ENCODE measurements at places on chromosomes 2 and 18.

- DNase-seq: peak; percentile 2
Observed at GRCh38 chr18:44987371-44987770, 306.7 kb downstream of the SETBP1 start.

DNA sequence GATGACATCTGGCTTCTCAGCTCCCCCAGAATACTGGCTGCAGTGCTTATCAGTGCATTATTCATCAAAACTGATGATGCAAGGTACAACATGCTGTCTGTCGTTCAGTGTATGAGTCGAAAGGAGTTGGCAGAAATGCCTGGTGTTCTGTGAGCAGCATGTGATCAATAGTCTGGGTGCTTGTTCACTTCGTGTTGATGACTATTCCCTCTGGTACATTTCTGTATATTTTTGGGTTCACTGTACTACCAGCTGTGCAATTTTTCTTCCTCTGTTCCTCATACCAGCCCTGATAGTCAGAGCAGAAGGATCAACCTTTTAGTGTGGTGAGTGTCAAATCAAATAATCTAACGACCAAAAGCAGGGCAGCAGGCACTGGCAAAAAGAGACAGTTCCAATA is 59.0 kb upstream of the KLHL14 start:
- DNase-seq: no peak

GRCh38 chr2:180907731-180908130 is 72.7 kb upstream of the UBE2E3 start:
- peak; percentile 55 for DNase-seq

- DNase-seq: no peak
Observed at GRCh38 chr2:8111193-8111592, 570.7 kb upstream of the ID2 start.

DNA sequence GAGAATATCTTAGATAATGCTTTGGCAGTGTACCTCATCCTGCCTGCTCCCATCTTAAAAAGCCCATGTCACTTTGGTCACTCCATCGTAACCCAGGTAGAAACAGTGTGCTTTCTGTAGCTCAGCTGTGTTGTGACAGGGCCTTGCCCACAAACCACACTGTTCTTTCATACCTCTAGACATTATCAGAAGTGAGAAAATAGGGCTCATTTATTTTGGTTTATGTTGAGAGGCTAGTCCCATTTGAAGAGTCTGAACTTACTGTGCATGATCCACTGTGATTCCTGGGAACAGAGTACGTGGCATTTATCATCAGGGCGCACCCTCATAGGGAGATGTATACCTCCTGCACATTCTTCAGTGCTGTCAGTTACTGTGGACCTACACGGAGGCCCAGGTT is 69.7 kb downstream of the FEZ2 start:
- no peak for DNase-seq

DNA sequence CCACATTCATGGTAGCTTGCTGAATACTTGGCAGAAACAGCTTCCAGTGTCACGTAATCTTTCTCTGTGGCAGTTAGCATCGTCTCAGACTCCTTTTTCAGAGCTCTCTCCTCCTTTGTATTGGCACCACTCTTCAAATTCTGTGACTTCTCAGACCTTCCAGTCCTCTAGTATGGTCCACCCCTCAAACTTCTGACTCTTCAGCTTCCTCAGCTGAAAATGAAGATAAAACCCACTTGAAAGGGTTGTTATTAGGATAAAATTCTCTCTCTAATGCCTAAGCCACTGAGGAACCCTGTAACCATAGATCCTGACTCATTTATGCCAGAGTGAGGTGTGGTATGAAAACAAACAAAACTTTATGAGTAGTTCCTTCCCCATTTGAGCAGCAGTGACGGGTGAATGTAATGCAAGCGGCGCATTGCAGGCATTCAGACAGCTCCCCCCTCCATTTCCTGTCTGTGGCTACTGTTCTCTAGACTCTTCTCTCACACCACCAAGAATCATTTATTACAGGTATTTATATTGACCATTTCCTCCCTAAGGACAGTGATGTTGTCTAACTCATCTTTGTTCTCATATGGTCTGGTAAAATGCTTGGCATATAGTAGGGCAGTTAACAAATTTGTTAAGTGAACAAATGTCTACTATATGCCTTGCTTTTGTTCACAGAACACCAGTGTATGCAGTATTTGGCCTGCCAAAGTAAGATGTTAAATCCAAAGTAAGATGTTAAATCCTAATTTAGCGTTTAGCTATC is 35.3 kb downstream of the GALNT1 start:
- peak; percentile 87 for DNase-seq

DNA sequence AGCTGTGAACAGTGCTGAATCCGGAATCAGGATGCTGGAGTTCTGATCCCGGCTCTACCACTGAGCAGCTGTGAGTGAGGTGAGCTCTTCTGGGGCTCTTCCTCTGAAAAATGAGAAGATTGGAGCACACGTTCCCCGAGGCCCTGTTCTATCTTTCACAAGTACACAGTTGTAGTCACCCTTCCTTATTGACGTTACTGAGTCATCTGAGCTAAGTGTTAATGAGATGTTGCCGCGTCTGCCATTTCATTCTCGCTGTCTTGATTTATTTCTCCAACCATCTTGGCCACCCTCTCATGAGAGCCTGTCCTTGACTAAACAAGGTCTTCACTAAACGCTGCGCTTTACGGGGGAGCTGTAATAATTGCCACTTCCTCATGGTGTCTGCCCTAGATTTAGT is 31.9 kb upstream of the EFR3B start:
- no peak for DNase-seq

DNA sequence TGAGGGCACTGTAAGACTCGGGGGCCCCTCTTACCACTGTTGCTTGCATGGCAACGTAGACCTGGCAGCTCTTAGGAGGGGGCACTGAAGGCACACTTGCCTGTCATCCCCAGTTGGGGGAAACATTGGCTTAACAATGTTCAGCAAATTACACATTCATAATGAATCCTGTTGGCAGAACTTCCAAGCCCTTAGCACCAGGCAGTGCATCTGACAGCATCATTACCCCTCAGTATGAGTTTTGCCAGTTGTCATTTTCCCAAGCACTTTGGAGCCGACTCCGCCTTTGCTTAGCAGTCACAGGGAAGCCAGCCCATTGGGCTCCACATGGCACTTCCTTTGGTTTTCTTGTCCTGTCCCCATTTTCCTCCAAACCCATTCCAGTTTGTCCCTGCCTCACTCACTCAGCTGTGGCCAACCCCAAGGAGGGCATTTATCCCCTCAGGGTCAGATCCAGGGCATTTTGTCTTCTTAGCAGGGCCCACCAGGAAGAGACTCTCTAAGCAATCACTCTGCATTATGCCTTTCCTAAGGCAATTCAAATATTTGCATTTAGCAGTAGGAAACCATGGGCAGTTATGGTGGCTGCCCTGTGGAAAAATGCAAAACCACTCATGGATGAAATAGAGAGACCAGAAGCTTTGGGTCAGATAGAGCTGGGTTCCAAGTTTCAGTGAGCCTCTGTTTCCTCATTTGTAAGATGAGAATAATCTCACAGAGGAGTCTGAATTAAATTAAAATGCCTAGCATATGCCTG is 73.9 kb downstream of the VSNL1 start:
- DNase-seq: no peak

GRCh38 chr2:150859162-150859561 is 371.7 kb upstream of the RND3 start:
- no peak for DNase-seq

DNA sequence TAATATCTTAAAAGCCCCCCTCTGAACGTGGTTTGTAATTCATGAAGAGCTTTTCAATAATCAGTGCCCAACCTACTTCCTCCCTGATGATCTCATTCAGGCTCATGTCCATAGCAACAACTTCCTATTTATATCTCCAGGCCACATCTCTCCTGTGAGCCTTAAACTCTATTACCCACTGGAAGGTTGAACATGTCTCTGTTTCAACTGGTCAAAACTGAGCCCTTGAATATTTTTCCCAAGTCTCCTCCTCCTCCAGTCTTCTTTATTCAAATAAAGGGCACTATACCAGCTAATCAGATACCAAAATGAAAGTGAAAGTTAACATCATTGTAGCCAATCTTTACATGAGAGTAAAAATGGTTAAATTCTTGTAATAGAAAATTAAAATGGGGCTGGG is 63.7 kb upstream of the ITGA4 start:
- DNase-seq: peak; percentile 61

DNA sequence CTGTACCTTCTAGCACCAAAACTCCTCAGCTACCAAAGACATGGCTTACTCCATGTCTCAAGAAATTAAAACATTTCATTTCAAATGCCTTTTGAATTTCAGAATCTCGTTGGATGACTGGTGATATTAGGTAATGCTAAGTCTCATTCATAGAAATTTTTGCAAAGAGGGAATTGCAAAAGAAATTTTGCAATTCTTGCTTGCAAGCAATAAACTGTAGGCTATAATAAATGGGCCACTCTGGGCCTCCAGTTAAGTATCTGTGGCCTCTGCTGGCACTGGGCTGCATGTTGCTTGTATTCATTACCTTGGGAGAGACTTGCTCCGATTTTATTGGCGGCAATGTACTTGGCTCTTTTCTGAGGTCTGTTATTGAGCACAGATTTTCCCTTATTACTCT is 2.8 kb upstream of the LCLAT1 start:
- peak; percentile 53 for DNase-seq

DNA sequence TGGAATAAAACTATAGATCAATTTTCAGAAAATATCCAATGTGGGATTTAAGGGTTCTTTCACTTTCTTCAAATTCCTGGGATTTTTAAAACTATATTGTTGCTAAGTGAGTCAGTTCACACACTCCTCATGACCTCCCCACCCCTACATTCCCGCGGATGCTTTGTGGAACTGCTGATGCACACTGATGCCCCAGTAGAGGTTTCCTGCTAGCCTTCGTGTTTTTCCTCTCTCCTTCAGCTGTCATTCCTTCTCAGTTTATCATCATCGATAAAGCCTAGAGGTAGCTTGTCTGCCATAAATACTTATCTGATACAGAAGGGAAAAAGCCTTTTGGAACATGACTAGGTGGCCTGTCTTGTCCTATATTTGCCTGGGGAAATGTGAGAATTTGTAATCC is 67.4 kb upstream of the GALNT5 start:
- peak; percentile 76 for DNase-seq

GRCh38 chr2:169225906-169226305 is 136.4 kb downstream of the LRP2 start:
- no peak for DNase-seq

GRCh38 chr2:77086051-77086450 is 436.1 kb downstream of the LRRTM4 start:
- DNase-seq: no peak

GRCh38 chr2:224948859-224949258 is 93.4 kb downstream of the DOCK10 start:
- peak; percentile 32 for DNase-seq

All from amniotic epithelial cell (primary cell).